ENCODE measurements at places on chromosomes 5 and 9. TPM values are rescaled to one million over a fixed set of nuclear protein-coding genes. Genes with fewer than 3 reads are reported as not detected.

DNA sequence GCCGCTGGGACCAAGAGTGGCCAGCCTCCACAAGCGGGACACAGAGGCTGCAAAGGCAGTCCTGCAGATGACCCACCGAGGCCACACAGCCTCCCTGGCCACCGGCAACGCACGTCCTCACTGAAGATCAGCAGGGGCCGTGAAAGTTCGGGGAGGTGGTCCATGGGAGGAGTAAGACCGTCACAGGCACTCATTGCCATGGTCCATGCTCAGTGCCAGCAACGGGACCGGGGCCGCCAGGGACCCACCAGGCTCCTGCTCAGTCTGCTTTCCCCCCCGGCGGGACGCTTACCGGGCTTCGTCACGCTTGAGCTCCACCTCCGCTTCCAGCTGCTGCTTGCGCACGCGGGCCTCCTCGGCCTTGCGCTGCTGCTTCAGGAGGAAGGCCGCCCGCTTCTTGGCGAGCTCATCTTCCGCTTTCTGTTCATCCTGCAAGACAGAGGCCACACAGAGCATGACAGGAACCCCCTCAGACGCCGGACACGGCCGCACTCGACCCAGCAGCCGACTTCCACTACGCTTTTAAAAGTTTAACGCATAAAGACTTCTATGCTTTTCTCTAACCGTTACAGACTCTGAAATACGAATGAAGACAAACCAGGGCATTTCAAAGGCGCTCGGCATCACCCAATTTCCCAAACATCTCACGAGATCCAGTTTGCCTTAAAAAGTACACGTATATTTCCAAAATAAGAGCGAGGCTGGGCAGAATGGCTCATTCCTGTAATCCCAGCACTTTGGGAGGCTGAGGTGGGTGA is 88.4 kb downstream of the CAMSAP1 start:
- peaks cover 67% of the 10 kb centered on the region for H3K36me3 ChIP-seq
- H3K27ac ChIP-seq, result no peak overlapping the region

- no peaks in the 10 kb centered on the region for H3K27me3 ChIP-seq
- no peak for DNase-seq
- no peak overlapping the region for H3K27ac ChIP-seq
- no peaks in the 10 kb centered on the region for H3K4me1 ChIP-seq
- no peak overlapping the region for H3K4me3 ChIP-seq
Observed at GRCh38 chr5:64840958-64841357, 72.2 kb downstream of the CWC27 start.

DNA sequence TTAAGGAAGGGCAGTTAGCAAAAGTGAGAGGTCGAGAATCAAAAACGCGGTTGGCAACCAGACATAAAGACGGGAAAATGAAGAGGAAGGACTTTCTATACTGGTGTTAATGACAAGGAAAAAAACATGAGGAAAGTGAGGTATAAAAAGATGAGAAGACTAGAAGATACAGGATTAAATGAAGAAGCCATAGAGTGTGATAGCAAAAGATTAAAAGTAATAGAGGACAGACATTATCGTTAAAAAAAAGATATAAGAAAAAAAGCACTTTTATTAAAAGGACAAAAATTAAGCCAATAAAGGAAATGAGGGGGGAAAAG is 1.7 kb upstream of the SSBP2 start:
- H3K36me3 ChIP-seq, result no peaks in the 10 kb centered on the region
- no peak overlapping the region for H3K27ac ChIP-seq
- H3K27me3 ChIP-seq, result no peaks in the 10 kb centered on the region
- H3K4me3 ChIP-seq, result no peak overlapping the region
- no peak for DNase-seq

GRCh38 chr5:53246042-53246836 is 136.7 kb upstream of the MOCS2 start:
- H3K27me3 ChIP-seq, result no peaks in the 10 kb centered on the region
- H3K4me3 ChIP-seq, result no peak overlapping the region
- no peak overlapping the region for H3K27ac ChIP-seq
- no peaks in the 10 kb centered on the region for H3K36me3 ChIP-seq

DNA sequence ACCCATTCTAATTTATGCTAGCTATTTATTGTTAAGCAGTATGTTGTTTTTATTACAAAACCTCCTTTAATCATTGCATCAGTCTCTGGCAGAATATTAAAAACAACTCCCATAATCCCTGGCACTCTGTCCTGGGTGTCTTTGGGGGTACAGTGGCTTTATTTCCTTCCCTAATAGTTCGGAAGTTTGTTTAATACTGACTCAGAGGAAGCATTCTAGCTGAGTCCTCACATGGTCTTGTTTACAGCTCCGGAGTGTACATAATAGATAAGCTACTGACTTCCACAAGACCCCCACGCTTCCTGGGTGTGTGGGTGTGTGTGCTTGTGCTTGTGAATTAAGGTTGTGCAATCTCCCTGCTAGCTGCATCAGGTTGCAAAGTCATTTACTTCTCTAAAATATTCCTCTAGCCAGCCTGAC is 149.8 kb upstream of the CDKN2B start:
- H3K4me1 ChIP-seq, result no peaks in the 10 kb centered on the region
- H3K27ac ChIP-seq, result no peak overlapping the region
- DNase-seq, result no peak
- H3K36me3 ChIP-seq, result no peaks in the 10 kb centered on the region

- H3K4me1 ChIP-seq, result peaks cover 9% of the 10 kb centered on the region
- no peak overlapping the region for H3K4me3 ChIP-seq
- no peaks in the 10 kb centered on the region for H3K36me3 ChIP-seq
- H3K27ac ChIP-seq, result no peak overlapping the region
Observed at GRCh38 chr5:135065306-135066265, 31.6 kb upstream of the PITX1 start.

DNA sequence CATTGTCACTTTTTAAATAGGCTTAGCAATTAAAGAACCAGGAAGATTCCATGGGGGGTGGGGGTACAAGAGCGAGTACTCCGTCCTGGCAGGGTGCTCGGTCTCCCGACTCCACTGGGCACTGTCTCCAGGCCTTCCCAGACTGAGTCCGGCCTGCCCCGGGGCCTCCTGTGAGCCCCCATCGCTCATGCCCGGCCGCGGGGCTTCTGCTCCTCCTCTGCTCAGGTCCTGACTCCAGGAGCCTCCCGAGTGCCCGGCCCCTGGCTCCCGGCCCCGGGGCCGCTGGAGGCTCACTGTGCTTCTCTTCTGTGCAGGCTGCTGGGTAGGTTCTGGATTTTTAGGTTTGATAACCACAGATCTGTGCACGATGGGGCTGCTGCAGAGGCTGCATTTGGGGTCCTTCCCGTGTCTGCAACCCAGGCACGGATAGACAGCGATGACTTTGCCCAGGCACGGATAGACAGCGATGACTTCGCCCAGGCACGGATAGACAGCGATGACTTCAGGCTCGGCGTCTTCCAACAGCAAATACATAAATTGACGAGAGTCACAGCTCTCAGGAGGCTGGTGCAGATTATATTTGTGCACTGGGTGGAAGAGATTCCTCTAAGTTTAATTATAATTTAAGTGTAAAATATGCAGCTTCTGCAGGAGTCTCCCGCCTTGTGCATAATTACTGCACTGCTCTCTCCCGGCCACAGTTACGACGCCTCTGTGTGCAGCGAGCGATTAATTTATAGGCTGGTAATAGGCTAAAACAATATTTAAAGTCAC is 74.8 kb upstream of the RXRA start:
- DNase-seq, result no peak
- no peaks in the 10 kb centered on the region for H3K4me1 ChIP-seq
- H3K36me3 ChIP-seq, result no peaks in the 10 kb centered on the region
- H3K27ac ChIP-seq, result no peak overlapping the region

NRG2 gene
- total RNA-seq, result 0.21 TPM

IL17B gene
- total RNA-seq, result not detected

CYSRT1 gene
- total RNA-seq, result 1.6 TPM

GRCh38 chr5:30638899-30639298 is 554.6 kb upstream of the CDH6 start:
- H3K36me3 ChIP-seq, result no peaks in the 10 kb centered on the region
- no peak for DNase-seq
- no peaks in the 10 kb centered on the region for H3K4me1 ChIP-seq
- H3K27me3 ChIP-seq, result no peaks in the 10 kb centered on the region
- no peak overlapping the region for H3K4me3 ChIP-seq
- H3K27ac ChIP-seq, result no peak overlapping the region
